ENCODE measurements at places on chromosomes 3 and 15.

- DNase-seq, result peak; percentile 49
Observed at GRCh38 chr3:58214484-58215316, 3.9 kb upstream of the DNASE1L3 start.

DNA sequence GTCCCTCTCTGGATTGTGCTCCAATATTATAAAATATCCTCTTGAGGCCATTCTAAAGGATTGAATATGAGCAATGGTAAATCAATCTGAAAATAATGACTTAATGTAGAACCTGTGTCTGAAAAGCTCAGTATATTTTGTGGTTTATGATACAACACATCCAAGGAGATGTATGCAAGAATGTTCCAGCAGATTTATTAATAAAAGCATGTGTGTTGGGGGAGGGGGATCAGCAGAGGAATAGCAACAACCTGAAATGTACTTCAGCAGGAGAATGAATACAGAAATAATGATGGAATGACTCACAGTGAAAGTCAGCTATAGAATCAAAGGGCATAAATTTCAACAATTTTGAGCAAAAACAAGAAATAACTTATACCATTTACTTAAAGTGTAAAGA lies 56.7 kb upstream of the NUDT16 start:
- DNase-seq, result no peak

DNA sequence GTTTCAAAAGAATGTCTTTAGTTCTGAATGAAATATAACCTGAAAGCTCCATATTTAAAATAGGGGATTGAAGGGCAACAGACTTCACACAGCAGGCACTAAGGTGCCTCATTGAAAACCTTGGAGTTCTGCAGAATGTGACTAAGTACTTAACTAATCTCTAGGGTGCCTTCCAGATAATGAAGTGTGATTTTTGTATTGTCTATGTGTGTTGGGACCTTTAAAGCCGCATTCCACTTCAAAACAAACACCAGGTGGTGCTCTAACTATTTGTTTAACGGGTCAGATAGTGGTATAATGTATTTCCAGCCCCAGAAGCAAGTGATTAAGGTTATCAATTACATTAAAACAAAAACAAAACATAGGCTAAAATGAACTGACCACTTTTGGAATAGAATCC lies 28.0 kb downstream of the TFG start:
- no peak for DNase-seq

- DNase-seq, result no peak
Observed at GRCh38 chr3:124407260-124407659, 323.0 kb upstream of the UMPS start.

DNA sequence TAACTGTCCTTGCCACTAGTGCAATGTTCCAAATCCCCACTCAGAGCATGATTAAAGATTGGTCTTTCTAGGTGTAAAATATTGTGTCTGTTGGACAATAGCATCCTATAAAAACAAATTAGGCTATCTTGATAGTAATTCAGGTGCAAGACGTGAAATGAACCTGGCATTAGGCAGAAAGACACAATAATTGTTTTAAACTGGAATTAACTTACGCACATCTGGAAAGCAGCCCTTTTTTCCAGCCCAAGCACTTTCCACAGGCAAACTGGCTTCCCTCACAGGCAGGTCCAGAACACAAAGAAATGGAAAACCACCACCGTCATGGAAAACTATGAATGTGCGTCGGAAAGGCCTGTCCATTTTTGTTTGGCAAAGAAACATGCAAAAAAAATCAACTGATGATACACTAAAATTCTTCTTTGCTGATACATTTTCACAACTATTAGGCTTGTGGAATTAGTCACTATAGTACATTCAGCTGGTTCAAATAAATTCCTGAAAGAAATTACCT lies 474.7 kb upstream of the IL12A start:
- DNase-seq, result no peak

DNA sequence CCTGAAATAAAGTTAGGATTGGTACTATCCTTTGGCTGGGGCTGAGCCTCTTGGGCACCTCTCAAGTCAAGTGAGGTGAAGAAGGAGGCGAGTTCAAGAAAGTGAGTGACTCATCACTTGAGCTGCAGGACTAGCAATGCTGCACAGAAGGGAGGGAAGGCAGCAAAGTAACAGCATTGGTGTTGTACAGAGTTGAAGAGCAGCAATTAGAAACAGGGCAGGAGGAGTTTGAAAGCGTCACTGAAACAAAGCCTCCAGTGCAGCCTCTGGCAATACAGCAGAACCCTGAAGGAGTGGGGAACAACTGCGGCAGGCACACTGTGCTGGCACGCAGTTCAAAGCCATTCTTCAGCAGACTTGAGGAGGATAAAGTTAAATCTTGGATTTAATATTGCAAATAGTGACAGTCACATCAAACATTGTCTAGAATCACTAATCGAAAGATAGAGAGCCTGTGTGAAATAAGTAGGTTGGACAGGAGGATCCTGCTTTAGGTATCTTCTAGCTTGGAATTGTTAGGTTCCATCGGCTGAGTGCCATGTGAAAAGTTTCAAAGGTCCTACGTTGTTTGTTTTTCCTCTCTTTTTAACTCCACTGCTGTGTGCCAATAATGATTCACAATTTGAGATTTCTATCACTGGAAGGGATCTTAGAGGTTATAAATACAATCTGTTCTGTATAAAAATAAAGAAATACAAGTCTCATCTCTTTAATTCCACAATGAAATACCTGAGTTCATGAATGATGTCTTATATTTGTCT lies 479.8 kb downstream of the NAALADL2 start:
- DNase-seq, result no peak

DNA sequence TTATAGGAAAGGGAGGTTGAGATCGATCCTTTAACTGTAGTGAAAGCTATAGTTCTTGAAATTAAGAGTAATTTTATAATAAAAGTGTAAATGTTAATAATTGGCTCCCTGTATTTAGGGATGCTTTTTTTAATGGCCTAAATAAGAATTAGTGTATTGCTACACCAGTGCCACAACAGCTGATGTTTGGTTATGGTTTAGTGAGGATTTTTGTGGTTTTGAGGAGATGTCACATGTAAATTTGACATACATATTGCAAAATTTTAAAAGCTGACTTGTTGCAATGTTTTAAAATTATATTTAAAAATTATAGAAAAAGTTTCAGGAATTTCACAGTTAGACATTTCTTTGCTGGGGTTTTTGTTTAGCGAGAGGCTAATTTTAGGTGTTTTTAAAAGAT lies 3.9 kb downstream of the TSC22D2 start:
- DNase-seq, result no peak
